Heart left ventricle (tissue), 16 donors: ENCODE measurements at places on chromosomes 7 and 10.

DNA sequence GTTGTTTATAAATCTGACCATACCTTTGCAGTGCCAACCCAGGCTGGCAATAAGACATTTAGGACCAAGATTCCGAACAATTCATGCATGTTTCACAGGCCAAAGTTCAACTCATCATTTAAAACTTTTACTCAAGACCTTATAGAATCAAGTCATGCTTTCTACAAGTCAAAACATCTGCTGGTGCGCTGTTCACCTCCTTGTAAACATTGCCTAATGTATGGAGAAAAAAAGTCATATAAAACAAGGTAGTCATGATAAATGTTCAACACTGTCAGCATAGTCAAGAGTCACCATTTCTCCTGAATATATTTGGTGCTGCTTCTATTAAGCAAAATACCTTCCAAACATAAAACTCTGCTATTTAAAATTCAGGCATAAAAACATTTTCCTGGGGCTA, 42.1 kb upstream of the AHR start:
- DNase-seq = no peak

DNA sequence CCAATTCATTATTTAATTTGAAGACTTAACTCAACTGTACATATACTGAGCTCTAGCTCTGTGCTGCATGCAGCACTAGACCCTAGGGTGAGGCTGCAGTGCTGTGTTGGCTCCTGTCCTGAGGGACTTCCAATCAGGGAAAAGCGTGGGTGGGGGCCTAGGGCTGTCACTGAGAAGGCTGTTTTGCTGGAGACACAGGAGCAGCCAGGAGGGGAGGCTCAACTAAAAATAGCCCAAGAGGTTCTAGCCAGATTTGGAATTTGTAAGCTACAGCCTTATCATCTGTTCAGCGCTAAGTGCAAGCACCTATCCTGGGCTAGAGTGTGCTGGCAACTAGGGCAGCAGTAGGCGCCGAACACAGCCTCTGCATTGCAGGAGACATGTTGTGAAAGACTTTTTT, 121.1 kb downstream of the VWC2 start:
- peak; percentile 72 for DNase-seq

DNA sequence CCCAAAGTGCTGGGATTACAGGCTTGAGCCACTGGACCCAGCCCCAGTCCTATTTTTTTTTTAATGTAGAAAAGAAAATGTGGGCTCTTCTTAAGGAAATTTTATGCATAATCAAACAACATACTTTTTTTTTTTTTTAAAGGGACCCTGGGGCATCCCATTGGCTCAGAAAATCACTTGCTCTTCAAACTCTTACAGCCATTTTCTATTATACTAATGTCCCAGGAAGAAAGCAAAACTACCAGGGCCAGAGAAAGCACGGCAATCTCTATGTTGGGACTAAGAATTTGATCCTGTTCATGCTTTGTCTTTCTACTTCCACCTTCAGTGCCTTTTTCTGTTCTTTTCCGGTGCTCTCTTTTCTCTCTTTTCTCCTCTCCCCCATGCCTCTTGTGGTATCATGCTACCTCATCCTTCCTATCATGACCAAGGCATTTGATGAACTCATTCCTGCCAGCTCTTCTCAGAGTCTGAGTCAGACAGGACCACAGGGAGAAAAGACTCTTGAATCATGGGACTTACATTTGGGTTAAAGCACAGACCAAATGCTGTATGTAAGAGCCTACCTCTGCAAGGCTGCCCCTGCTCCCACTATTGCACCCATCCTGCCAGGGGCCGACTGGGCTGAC, 76.4 kb upstream of the CCNY start:
- no peak for DNase-seq

DNA sequence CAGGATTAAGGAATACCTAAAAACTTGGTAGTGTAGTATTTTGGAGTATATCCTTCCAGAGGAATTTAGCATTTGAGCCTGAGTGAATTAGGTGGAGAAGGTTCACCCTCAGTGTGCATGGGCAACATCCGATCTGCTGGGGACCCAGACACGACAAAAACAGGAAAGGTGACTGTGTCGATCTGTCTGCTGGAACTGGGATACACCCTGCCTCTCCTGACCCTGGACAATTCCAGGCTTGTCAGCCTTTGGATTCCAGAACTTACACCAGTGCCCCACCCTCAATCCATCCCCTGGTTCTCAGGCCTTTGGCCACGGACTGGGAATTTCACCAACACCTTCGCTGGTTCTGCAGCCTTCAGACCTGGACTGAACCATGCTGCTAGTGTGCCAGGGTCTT, 41.9 kb downstream of the PTPRE start:
- DNase-seq = no peak

DNA sequence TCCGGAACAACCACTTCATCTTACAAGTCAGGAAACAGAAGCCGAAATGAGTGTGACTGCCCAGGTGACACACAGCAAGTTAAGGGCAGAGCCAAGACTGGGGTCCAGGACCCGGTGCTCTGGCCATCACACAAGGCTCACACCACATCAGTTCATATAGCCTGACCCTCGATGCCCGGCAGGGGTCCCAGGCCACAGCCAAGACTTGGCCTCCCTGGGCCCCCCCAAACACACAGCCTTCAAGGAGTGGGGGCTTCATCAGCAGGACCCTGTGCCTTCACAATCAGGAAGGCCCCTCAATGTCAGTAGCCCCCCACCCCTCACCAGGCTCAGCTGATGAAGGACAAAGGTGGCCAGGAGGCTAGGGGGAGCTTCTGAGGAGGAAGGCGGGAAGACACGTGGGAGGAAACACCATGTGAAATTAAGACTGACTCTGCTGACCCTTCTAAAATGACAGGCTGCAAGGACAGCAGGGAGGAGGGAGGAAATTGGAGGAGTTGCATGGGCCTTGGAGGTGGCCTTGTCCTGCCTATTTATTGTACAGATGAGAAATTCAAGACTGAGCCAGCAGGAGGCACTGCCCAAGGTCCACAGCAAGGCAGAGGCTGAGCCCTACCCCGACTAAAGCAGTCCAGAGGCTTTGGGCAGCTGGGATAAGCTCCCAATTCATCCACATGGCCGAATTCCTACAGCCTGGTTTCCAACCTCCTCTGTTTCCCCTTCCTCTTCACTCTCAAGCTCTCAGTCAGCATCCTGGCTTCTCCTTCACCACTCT, 216.1 kb upstream of the ZMIZ1 start:
- DNase-seq = no peak

GRCh38 chr7:43004082-43004481, 71.9 kb downstream of the MRPL32 start:
- DNase-seq = no peak

DNA sequence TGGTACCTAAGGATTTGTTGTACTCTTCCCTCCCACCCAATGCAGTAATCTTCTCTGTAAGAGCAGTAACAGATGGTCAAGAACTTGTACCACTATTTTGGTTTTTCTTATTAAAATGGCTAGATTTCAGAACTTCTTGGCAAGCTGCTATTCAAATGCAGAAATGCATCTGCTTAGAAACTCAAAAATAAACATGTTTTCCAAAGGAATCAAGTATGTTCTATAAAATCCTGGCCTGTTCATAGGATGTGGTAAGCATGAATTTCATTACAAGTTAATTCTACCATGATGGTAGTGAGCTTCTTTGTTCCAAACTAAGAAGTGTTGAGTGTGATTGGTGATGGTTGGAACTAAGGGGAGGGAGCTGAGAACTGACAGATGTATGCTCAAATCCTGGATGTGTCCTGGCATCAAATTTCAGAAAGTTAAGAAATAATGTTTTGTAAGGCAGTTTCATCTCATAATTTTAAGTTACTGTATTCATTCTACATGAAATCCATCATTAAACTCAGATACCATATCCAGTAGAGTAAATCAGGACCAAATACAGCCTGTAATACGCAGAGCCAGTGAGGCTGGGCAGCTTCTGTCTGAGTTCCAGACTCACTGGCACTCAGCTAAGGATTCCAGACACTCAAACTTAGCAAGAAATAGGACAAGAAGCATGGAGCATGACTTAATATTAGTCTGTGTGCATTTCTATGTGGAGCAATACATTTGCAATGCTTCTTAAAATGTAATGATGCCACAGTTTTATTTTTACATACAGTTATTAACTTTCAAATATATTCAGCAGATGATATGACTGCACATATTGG, 119.6 kb downstream of the TES start:
- DNase-seq = no peak

DNA sequence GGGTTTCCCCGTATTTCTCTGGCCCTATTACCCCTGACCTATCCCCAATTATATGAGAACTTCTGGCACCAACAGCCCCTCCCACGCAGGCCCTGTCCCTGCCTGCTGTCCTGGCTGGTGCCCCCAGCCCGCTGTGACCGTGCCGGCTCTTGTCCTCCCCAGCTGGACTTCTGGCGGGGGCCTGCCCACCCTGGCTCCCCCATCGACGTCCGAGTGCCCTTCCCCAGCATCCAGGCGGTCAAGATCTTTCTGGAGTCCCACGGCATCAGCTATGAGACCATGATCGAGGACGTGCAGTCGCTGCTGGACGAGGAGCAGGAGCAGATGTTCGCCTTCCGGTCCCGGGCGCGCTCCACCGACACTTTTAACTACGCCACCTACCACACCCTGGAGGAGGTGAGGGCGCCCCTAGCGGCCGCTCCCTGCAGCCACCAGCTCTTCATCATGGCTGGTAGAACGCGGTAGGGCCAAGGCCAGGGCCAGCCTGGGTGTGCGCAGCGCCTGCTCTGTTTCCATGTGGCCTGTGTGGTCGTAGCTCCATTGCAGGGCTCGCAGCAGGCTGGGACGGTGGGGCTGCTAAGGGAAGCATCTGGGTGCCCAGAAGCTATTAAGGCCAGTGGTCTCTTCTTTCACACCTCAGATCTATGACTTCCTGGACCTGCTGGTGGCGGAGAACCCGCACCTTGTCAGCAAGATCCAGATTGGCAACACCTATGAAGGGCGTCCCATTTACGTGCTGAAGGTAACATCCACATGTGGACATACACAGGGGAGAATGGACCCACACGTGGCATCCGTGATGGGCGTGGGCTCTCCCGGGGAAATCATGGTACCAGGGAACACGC, 1.4 kb downstream of the CPA1 start:
- DNase-seq = no peak

DNA sequence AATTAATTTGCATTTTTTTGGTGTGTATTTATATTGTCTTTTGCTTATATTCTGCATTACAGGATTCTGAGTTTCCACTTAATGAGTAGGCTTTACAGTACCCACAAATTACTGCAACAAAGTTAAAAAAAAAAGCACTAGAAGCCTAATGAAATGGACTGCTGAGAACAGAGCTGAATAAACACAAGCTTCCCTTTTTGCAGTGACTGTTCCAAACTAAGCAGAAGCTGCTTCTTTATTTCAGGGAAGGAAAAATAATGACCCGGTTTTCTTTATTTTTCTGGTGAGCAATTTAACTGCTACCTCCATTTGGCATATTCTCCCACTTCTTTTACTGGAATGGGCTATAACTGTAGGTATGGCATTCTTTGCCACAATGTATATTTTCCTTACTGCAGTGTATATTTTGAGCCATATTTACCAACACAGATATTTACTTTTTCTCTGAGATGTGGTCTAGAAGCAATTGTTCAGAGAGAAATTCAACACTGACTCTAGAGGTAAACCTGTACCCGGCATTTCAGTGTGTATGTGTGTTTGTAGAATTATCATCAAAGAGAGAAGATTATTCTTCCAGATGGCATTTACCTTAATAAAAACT, 56.9 kb downstream of the HDAC9 start:
- DNase-seq = no peak

- no peak for DNase-seq
Measured at GRCh38 chr7:158348446-158348845, 239.2 kb downstream of the PTPRN2 start.

- no peak for DNase-seq
Measured at GRCh38 chr10:57955076-57955475, 312.6 kb downstream of the IPMK start.

- no peak for DNase-seq
Measured at GRCh38 chr7:158388928-158389327, 198.7 kb downstream of the PTPRN2 start.

- DNase-seq = no peak
Measured at GRCh38 chr10:124447751-124448466, 1.9 kb downstream of the NKX1-2 start.

DNA sequence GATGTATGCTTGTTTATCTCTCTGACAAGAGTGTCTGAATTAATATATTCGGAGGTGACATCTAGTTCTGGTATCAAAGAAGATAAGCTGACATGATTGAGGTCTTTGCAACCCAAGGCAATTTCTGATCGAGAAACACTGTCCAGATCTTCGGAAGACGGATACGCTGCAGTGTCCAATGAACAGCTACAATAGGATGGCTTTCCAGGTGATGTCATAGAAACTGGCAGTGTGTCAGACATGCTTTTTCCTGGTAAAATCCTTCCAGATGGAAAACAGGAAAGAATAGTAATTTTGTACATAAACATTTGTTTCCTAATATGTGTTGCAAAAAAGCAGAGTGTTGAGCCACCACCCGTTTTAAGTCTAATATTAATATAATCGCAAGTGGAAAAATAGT, 33.4 kb downstream of the VWDE start:
- no peak for DNase-seq

GRCh38 chr7:117250801-117251200, 72.1 kb downstream of the WNT2 start:
- DNase-seq = no peak

DNA sequence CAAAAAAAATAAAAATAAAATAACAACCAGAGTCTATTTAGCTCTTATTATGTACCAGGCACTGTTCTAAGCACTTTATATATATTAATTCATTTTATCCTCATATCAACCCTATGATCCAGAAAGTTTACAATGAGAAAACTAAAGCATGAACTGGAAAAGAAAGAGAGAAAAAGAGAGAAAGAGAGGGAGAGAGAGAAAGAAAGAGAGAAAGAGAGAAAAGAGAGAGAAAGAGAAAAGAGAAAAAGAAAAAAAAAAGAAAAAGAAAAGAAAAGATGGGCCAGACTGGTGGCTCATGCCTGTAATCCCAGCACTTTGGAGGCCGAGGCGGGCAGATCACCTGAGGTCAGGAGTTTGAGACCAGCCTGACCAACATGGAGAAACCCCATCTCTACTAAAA, 9.9 kb downstream of the ARMH3 start:
- no peak for DNase-seq

DNA sequence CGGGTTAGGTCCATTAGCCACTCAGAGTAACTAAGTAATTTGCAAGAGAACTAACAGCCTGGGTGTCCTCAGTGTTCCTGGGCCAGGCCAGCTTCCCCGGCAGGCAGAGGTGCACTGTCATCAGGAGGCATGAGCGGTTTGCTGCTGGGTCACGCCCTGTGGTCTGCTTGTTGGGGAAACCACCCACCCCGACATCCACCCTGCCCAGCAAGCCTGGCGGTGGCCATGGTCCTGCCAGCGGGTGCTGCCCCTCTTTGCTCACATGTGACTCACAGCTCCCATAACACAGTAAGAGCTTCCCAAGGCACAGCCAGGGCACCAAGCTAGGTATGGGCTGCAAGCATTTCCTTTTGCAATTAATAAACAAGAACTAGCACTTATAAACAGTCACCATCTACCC, 75.9 kb downstream of the RGS10 start:
- DNase-seq = no peak

DNA sequence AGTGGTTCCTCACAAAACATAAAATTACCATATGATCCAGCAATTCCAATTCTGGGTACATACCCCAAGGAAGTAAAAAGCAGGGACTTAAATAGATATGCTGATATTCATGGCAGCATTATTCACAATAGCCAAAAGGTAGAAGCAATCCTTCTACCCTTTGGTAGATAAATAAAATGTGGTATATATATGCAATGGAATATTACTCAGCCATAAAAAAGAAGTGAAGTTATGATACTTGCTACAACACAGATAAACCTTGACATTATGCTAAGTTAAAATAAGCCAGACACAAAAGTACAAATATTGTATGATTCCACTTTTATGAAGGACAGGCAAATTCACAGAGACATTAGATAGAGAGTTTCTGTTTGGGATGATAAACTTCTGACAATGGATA, 13.3 kb downstream of the JMJD1C start:
- DNase-seq = no peak

- no peak for DNase-seq
Measured at GRCh38 chr10:59648711-59649201, 60.9 kb downstream of the SLC16A9 start.
